Neural progenitor cell (in vitro differentiated cells): ENCODE measurements at places on chromosomes 6 and 20.

GRCh38 chr6:150600301-150601017 is 774 bp downstream of the PLEKHG1 start:
- DNase-seq: peak; percentile 96

DNA sequence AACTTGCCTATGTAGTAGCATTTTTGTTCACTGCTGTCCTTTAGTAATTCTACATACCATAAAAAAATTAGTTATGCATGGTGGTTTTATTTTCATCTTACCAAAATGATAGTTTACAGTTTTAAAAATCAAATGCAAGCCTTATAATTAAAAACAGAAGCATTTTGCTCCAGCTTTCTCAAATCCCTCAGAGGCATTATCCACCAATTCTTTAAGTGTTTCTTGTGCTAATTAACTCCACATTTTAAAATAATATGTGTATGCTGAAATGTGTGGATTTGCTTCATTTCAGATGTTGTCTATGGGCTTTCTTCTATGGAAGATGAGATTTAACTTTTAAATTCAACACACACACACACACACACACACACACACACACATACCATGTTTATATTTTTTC is 49.3 kb downstream of the PCSK2 start:
- DNase-seq: no peak

DNA sequence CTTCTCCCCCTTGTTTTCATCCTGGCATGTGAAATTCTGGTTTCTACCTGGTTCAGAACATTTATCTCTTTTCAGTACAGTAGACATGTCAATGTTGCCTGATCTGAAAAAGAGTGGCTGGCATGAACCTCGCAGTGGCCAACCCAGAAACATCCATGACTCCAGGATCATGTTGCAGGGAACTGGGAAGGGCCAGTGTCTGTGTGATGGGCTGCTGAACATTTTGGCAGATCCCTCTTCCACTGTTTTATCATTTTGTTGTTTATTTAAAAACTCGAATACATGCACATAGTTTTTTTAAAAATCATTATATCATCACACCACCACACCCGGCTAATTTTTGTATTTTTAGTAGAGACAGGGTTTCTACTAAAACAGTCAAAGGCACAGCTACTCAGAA is 19.0 kb downstream of the WFDC3 start:
- DNase-seq: no peak

- no peak for DNase-seq
Observed at GRCh38 chr20:41163821-41164220, 26.5 kb downstream of the PLCG1 start.

DNA sequence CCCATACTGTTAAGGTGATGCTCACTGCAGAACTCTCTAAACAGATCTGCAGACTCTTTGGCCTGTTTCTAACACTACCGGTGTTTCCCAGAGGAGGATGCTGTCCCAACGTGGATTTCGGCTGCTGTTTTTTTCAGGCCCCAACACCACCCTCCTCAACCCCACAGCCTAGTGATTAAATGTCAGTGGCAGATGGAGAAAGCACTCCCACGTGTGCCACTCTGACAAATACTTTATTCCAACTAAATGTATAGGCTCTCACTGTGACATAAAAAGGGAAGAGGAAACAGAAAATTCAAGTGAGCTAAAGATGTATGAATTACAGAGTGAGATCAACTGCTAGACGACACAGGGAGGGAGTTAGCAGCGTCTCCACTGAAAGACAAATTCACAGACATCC is 3.6 kb downstream of the TBC1D20 start:
- DNase-seq: no peak

DNA sequence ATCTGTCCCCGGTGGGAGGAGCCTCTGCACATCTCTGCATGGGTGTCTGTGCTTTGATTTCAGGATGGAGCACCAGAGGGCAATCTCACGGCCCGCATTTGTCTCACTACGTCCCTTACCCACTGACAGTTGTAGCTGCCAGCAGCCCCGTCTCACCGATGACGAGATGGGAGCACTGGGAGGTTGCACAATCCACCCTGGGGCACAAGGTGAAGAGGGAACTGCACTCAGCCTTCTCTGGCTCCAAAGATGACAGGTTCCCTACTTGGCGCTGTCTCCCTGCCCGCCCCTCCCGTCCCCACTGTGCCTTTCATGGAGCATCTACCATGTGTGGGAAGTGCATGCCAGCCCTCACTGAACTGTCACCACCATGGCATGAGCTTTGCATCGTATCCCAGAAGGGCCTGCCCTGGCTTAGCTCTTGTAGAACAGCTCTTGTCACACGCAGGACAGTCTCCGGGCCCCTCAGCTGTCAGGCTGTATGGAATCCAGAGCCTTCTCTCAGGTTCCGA is 99.9 kb upstream of the PMEPA1 start:
- DNase-seq: no peak

- DNase-seq: peak; percentile 29
Observed at GRCh38 chr6:158909938-158910337, 90.1 kb downstream of the RSPH3 start.

- no peak for DNase-seq
Observed at GRCh38 chr20:6169251-6169650, 46.4 kb upstream of the FERMT1 start.

DNA sequence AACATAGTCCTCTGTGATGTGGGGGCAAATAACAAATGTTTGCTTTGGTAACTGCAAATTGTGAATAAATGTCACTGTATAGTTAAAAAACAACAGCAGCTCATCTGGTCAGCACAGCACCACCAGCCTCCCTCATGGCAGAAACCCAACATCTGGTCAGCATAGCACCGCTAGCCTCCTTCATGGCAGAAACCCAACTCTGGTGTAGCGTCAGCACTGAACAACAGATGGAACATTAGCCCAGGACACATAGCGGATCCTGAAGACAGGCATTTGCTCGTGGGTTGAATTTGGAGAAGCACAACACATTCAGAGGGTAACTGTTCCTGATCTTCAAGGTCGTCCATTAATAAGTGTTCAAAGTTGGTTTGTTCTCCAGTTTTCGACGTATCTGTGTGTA is 265.9 kb downstream of the DLL1 start:
- no peak for DNase-seq

DNA sequence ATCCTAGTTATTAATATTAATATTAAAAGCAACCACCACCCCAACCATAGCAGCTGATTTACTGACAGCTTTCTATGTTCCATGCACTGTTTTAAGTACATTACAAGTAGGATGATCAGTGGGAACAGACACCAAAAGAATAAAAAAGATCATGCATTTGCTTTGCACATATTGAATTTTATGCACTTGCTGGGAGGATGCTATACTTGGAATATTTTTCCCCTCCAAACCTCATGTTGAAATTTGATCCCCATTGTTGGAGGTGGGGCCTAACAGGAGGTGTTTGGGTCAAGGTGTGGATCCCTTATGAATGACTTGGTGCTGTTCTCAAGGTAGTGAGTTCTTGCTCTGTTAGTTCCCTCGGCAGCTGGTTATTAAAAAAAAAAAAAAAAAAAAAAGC is 178.9 kb upstream of the MYLIP start:
- DNase-seq: no peak

GRCh38 chr6:141388666-141389065 is 744.1 kb upstream of the GJE1 start:
- no peak for DNase-seq

DNA sequence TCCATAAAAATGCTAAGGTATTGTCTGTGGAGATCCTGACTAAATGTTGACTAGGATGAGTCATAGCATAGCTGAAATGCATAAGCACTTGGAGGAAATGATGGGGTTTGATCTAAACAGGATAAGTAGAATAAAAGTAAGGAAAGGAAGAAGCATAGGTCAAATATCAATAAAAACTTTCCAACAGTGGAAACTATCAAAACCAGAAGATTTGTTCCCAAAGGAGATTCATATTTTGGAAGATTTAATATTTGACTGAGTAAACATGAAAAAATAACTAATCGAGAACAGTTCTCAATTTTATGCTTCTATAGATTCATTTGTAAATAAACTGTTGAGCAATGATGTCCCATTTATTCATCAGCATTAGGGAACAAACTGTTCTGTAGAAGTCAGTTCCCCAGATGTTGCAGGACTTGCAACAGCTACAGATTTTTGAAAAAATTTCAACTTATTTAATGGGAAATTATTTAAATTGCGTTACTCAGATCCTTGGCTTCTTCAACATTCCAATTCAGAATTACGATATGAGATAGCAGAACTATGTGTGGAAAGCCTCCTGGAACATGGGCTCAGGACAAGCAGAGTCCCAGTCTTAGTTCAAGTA is 133.7 kb upstream of the TBX18 start:
- DNase-seq: no peak

DNA sequence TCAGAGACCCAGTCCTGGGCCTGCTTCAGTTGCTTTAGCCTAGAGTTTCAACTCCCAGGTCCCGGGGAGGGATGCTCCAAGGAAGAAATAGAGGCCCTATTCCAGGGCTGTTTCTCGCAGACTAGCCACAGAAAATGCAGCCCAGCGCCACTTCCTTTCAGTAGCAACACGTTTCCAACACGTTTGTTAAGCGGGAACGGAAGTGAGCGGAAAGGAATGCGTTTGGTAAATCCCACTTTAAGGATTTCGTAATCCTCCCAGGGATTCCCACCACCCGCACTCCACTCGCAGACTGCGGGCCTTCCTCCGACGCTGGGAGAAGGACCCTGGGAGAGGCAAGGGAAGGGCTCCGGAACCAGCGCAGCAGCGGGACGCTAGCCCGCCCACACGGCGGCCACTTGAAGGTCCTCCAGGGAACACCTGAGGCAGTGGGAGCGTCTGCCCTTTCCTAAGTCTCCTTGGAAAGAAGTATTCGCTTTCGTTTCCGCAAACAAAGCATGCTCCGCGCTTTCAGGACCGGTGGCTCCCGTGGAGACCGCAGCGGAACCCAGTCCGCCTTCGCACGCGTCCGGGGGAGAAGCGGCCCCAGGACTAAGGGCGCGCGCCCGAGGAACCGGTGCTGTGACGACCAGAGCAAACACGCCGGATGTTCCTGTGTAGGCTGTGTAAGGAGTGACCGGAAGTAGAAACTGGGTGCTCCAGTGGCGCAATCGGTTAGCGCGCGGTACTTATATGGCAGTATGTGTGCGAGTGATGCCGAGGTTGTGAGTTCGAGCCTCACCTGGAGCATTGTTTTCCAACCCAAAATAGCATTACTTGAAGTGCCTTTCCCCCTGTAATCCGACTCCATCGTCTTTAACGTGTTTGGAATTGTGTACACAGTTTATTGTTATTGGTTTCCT is 227.6 kb upstream of the PRSS16 start:
- DNase-seq: peak; percentile 89

DNA sequence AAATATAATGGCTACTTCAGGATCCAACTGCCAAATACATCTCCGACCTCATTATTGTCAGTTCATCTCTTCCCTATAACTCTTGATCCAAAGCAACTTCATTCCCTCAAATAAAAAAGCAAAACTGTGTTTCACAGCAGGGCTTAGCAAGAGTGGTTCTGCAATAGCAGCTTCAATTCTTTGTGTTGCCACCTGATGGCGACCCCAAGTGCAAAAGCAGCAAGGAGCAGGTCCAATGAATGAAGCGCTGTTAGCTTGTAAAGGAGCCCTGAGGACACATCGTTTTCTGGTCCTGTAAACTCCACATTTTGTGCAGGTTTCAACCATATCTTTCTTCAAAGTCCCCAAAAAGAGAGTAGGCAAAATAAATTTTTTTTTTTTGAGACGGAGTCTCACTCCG is 19.6 kb downstream of the RTN4IP1 start:
- DNase-seq: peak; percentile 32

- no peak for DNase-seq
Observed at GRCh38 chr6:37303091-37303660, 45.2 kb upstream of the TMEM217 start.
